Body of pancreas (tissue), 4 donors: ENCODE measurements at places on chromosomes 6 and 20.
A peak's percentile ranks its signal among the peaks of the same experiment; 100 is the strongest.

GRCh38 chr6:44666324-44666723 lies 278.8 kb downstream of the CDC5L start:
- DNase-seq = no peak
- no peak overlapping the region for H3K27ac ChIP-seq

DNA sequence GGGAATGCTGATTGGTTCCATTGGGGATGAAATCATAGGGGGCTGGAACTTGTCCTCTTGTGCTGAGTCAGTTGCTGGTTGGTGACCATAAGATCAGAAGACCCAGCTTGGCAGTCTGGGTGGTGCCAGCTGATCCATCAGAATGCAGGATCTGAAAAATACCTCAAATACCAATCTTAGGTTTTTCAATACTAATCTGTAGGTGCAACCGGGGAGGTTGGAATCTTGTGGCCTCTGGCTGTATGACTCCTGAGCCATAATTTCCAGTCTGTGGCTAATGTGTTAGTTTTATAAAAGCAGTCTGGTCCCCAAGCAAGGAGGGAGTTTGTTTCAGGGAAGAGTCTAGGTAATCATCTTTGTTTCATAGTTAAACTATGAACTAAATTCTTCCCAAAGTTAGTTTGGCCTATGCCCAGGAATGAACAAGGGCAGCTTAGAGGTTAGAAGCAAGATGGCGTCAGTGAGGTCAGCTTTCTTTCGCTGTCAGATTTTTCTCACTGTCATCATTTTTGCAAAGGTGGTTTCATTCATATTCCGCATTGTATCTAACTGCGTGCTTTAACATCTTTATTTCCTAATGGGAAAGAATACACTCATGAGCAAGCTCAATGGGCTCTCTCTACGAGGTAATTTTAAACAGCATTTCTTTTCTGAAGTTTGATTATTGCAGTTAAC lies 2.0 kb downstream of the ARMH2 start:
- H3K4me3 ChIP-seq = no peak overlapping the region
- no peaks in the 10 kb centered on the region for H3K36me3 ChIP-seq
- H3K4me1 ChIP-seq = peaks cover 15% of the 10 kb centered on the region
- no peak for DNase-seq

- DNase-seq = no peak
- no peaks in the 10 kb centered on the region for H3K27me3 ChIP-seq
- H3K27ac ChIP-seq = no peak overlapping the region
- no peak overlapping the region for H3K4me3 ChIP-seq
Observed at GRCh38 chr6:144583614-144583954, 298.4 kb downstream of the UTRN start.

DNA sequence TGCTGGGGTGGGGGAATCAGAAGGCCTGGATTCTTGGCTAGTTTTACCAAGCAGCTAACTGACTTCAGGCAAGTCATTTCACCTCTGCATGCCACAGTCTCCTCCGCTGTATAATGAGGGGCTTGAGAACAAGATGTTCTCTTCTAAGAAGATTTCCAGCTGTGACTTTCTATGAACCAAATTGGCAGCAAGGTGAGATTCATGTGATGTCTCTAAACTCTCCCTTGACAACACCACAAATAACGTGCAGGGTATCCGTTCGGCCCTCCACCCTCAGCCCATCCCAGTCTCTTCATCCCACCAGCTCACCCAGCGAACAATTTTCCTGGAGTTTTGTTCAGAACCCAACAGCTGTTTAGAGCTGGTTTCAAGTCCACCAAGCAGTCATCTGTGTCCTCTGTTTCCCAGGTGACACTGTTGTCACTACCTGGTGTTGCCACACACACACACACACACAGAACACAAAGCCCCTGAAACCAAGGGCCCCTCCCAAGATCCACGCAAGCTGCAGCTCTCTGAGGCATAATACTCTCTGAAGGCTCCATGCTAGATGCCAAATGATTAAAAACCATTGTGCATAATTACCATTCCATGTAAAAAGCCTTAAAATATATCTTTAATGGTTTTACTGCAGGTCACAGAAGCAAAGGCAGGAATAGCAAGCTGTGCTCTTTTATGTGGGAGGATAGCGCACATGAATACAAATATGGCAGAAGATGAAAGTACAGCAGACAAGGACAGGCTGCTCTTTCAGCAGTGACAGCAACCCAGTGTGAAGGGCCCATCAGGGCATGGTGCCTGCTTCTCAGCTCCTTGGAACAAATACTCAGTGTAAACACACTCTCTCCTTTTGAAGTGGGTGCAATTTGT lies 48.2 kb downstream of the ARHGAP18 start:
- H3K4me1 ChIP-seq = peaks cover 65% of the 10 kb centered on the region
- DNase-seq = no peak
- H3K27me3 ChIP-seq = no peaks in the 10 kb centered on the region

- H3K4me1 ChIP-seq = peaks cover 17% of the 10 kb centered on the region
- peak; percentile 90 for DNase-seq
- H3K36me3 ChIP-seq = no peaks in the 10 kb centered on the region
- H3K4me3 ChIP-seq = no peak overlapping the region
- no peaks in the 10 kb centered on the region for H3K27me3 ChIP-seq
Observed at GRCh38 chr20:51634257-51634656, 91.7 kb upstream of the NFATC2 start.

DNA sequence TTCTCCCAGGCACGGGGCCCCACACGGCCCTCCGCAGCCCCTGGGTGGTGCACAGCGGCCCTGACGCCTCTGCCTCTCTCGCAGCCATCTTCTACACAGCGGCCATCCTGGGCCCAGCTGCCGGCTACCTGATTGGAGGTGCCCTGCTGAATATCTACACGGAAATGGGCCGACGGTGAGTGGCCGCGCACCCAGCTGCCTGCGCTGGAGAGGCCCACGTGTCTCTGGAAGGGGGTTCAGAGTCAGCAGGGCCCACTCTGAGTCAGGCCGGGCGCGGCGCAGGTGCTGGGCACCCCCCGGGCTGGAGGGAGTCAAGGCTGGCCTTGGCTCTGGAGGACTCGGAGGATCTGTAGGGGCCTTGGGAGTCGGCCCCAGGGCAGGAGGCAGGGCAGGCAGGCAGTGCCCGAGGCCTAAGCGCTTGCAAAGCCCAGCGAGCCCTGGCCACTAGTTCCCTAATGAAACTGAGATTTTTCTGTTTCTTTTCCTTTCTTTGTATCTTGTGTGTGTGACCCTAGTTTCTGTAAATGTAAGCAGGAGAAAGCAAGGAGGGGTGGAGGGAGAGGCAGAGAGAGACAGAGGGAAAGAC lies 16.4 kb downstream of the SLCO4A1 start:
- no peak for DNase-seq
- H3K36me3 ChIP-seq = no peaks in the 10 kb centered on the region
- no peaks in the 10 kb centered on the region for H3K4me1 ChIP-seq
- no peaks in the 10 kb centered on the region for H3K27me3 ChIP-seq
- no peak overlapping the region for H3K4me3 ChIP-seq

DNA sequence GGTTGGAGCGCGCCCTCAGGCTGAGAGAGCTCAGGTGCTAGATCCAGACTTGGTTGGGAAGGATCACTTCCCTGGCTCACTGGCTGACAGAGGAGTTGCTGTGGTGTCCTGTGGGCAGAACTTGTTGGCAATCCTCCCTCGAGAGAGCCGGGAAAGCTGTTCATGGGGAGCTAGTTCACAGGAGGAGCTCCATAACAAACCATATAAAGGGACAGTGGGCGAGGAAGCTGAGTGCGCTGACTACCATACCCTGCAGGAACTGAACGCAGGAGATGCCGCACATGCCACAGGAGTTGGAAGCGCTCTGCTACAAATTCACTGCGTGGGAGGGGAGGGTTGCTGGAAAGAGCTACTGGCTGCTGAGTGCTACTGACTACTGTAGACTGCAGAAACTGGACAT lies 243.2 kb downstream of the OGFRL1 start:
- peaks cover 31% of the 10 kb centered on the region for H3K4me1 ChIP-seq
- H3K4me3 ChIP-seq = no peak overlapping the region
- H3K27me3 ChIP-seq = no peaks in the 10 kb centered on the region
- no peak overlapping the region for H3K27ac ChIP-seq
- no peak for DNase-seq
- H3K36me3 ChIP-seq = no peaks in the 10 kb centered on the region

- no peak overlapping the region for H3K4me3 ChIP-seq
- no peak for DNase-seq
- H3K27ac ChIP-seq = no peak overlapping the region
Observed at GRCh38 chr6:113425977-113426660, 431.0 kb upstream of the MARCKS start.

DNA sequence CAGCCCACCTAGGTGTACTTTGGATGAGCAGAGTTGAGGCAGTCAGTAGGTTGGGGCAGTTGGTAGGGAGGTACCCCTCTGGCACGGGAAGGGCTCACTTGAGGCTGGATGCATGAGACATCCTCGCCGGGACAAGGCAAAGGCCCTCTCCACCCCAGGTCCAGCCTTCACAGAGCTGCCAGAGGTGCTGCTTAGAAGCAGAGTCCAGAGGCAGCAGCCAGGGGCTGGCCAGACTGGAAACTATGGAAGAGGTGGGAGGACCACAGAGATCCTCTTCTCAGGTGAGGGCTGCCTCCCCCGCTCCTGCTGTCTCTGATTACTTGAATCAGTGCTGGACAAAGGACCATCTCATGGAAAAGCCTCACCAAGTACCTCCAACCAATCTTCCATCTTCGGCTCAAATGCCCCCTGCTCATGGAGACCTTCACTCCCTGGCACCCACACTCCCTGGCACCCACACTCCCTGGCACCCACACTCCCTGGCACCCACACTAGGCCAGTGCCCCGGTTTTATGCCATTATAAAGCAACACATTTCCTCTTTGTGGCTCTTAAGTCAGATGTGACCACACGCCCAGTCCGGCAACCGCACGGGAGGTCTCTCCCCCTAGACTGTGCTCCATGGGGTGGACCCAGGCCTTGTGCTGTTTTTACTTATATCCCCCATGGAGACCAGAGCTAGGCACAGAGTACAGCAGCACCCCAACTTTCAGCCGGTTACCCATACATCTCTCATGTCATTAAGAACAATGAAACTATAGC lies 100.1 kb downstream of the YTHDF1 start:
- no peak for DNase-seq
- H3K36me3 ChIP-seq = no peaks in the 10 kb centered on the region
- H3K27me3 ChIP-seq = no peaks in the 10 kb centered on the region
- no peak overlapping the region for H3K27ac ChIP-seq
- no peak overlapping the region for H3K4me3 ChIP-seq
- H3K4me1 ChIP-seq = no peaks in the 10 kb centered on the region

DNA sequence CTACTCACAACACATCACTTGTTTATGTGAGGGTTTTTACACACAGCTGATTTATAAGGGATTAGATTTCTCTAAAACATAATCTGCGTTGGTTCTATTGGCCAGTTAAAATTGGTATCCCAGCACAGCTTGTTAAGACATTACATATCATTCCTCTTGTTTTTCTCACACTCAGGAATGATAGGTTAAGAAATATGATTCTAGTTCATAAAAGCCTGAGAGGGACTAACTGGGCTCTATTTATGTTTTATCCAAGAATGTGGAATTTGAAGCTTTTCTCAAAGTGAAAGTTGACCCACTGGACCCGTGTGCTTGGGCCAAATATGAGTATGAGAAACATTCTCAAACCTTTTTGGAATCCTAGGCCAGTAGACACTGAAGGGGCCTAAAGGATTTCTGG lies 117.3 kb downstream of the TMEM170B start:
- peaks cover 10% of the 10 kb centered on the region for H3K4me1 ChIP-seq
- H3K36me3 ChIP-seq = no peaks in the 10 kb centered on the region
- H3K4me3 ChIP-seq = no peak overlapping the region
- H3K27me3 ChIP-seq = no peaks in the 10 kb centered on the region
- H3K27ac ChIP-seq = no peak overlapping the region
- no peak for DNase-seq
